ENCODE measurements at places on chromosomes 1 and 21.
A peak's percentile ranks its signal among the peaks of the same experiment; 100 is the strongest.

GRCh38 chr21:16424331-16424751 is 694.6 kb downstream of the USP25 start:
- no peak for DNase-seq

GRCh38 chr1:52266507-52266906 is 99.5 kb downstream of the CC2D1B start:
- DNase-seq = no peak

DNA sequence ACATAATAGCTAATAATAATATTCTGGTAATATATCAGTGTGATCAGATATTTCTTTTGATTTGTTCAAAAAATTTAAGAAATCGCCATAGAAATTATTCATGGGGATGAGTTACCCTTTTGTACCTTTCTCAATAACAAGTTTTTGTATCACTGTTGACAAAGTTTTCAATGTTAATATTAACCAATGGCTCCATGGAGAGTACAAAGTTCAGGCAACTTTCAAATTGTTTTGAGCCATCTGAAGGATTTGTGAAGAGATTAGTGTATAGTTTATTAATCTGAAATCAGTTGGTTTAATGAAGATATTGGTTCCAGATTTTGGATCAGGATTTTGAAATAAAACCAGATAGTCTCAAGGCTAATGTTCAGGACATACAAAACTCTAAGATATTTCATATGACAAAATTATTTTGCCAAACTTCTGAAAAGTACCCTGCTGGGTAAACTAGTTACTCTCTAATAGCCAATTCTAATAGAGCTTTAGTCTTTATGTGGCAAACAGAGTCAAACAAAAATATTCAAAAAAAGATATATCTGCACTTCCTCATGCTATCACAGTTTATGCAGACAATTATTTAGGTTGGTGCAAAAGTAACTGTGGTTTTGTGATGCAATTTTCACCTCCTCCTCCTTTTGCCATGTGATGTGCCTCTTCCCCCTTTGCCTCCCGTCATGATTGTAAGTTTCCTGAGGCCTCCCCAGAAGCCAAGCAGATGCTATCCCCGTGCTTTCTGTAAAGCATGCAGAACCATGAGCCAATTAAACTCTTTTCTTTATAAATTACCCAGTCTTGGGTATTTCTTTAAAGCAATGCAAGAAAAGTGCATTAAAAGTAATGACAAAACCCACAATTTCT is 1105.0 kb downstream of the PLA2G4A start:
- DNase-seq = no peak

DNA sequence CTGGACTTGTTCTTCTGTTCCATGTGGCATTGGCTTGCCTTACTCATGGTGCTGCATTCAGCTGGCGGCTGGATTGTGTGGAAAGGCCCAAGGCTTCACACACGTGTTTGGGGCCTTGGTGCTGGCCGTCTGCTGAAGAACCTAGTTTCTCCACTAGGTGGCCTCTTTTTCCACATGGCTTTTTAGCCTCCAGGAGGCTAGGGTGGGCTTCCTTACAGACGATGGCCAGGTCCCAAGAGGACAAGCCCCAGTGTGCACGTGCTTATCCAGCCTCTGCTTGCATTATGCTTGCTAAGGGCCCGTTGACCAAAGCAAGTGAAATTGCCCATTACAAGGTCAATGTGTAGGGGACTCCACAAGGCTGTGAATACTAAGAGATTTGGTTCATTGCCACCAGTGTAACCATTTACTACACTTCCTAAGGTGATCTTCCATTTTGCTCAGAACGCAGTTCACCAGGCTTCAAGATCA is 47.5 kb upstream of the FOXO6 start:
- no peak for DNase-seq

- no peak for DNase-seq
These were observed 31.0 kb downstream of the MATN1 start for GRCh38 chr1:30692201-30692947.

GRCh38 chr1:182259229-182259872 is 132.2 kb downstream of the GLUL start:
- peak; percentile 35 for DNase-seq

DNA sequence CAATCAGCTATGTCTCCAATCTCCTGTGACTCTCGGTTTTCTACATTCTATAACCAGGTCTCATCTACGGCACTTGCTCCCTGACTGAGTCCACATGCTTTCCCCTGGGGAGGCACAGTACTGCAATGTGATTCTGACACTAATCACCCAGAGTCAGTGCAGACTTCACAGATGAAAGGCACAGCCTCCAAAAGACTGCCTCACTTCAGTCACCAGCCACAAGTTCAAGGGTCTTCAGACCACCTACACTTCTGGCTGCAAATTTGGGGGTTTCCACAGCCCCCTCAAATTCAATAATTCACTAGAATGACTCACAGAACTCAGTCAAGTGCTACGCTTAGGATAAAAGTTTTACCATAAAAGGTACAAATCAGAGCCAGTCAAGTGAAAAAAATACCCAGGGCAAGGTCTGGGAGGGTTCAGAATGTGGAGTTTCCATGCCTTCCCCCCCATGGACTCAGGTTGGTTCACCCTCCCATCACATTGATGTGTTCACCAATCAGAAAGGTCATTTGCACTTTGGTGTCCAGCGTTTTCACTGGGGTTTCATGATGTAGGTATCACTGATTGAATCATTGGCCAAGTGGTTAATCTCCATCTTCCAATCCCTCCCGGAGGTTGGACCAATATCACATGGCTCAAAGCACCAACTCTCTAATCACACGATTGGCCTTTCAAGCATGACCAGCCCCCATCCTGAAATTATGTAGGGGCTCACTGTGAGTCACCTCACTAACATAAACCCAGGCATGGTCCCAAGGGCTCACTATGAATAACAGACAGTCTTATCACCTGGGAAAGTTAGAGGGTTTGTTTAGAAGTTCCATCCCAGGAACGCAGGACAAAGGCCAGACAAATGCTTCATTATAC is 182.9 kb upstream of the CAMK1G start:
- DNase-seq = no peak

Measured in activated naive CD4-positive, alpha-beta T cell (primary cell).